ENCODE measurements at places on chromosomes 3 and 15.

GRCh38 chr15:68730471-68730919, 90.2 kb downstream of the ANP32A start:
- DNase-seq: peak; percentile 61

- no peak for DNase-seq
Observed at GRCh38 chr15:57529748-57530147, 62.0 kb upstream of the MYZAP start.

DNA sequence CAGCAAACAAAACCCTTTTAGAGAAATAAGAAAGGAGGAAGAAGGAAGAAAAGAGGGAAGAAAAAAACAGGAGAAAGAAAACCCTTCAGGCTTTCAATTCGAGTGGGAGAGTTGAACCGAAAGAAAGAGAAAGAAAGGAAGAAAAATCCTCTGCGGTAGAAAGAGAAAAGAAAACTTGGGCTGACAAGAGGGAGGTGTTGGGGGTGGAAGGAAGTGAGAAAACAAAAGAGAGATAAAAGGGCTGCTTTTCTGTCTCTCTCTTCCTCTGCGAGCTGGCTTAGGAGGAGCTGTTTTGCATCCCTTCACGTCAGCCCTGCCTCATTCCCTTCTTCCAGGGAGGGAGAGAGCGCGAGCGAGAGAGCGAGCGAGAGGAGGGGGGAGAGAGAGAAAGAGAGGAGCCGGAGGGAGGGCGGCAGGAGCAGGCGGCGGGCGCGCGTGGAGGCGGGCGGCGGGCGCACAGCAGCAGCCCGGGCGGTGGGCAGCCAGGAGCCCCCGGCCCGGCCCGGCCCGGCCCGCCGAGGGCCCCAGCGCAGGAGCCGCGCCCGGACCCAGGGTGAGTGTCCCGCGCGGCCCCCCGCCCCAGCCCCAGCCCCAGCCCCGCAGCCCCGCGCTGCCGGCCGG, at the start of gene ZNF710:
Gene ZNF710, plus strand, starts transcription at position 263 of the 621 bp plus-strand sequence. CDS start 65,814 bp downstream, outside the sequence.
- peak; percentile 72 for DNase-seq

DNA sequence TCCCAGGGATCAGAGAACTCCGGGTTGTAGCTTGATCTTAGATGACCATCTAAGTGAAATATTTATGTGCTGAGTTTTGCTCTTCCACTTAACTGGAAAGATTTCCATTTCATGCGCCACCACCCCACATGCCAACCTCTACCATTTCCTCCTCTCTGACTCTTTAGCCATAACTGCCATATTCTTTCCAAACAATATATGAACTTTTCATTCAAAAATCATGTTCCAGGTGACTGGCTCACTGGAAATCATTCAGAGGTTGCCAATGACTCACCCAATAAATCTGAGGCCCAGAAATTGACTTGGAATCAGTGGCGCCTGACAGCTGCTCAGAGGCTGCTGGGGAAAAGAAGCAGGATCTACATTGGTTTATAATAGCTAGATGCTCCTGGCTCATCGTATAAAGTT, 31.6 kb upstream of the FAM174B start:
- no peak for DNase-seq

- DNase-seq: no peak
Observed at GRCh38 chr15:69320977-69321554, 22.4 kb downstream of the PAQR5 start.

GRCh38 chr15:92421976-92422375, 28.3 kb downstream of the ST8SIA2 start:
- no peak for DNase-seq

DNA sequence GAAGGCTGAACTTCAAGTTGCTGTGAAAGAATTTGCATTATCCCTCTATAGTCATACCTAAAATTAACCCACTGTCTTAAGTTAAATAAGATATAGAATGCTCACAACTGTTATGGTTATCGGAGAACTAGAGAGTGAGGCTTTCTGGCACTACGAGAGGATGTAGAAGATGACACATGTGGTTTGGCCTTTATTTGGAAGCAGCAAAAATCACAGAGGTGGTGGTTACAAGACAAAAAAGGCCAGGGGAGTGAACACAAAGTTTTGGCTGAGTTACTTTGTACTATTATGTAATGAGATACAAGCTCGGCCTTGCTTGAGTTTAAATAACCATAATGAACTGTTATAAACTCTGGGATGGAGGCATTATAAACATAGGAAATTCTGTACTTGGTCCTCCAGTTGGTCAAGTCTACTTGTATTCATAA, 78.3 kb upstream of the ICE2 start:
- no peak for DNase-seq

DNA sequence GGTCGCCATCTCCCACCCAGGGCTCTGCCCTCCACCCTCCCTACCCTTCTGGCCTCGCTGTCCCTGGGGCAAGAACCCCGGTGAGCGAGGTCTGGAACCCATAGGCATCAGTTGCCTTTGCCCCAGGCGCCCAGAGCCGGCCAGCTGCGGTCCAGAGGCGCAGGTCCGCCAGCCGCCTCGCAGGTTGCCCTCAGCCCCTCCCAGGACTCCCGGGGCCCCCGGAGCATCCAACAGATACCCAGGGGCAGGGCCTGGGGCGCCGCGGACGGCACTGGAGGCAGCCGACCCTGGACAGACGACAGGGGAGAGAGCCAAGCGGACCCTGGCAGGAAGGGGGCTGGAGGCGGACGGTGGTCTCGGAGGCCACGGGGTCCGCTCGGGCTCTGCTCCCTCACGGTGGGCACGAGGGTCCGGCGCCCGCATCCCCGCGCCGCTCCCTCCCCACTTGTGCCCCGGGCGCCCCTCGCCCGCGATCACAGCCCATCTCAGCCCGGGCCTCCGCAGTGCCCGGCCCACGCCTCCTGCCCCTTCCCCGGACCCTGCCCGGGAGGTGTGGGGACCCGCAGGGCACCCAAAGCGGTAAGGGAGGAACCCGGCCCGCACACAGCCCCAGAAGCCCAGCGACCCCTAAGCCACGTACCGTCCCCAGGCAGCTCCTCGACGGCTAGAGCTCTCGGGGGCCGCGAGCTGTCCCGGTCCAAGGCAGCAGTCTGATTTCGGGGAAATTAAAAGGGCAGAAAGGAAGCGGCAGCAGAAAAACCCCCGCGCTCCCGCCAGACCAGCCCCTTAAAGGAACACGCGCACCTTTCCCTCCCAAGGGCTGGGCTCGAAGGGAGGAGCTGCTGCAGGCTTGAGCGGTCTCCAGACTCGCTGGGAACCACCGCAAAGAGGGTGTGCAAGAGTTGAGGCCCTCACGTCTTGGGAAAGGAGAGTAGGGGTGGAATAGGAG, at the start of gene HAPLN3:
Gene HAPLN3, minus strand, starts transcription at position 726 of the 949 bp plus-strand sequence. CDS start 8,246 bp downstream, outside the sequence.
- peak; percentile 65 for DNase-seq

DNA sequence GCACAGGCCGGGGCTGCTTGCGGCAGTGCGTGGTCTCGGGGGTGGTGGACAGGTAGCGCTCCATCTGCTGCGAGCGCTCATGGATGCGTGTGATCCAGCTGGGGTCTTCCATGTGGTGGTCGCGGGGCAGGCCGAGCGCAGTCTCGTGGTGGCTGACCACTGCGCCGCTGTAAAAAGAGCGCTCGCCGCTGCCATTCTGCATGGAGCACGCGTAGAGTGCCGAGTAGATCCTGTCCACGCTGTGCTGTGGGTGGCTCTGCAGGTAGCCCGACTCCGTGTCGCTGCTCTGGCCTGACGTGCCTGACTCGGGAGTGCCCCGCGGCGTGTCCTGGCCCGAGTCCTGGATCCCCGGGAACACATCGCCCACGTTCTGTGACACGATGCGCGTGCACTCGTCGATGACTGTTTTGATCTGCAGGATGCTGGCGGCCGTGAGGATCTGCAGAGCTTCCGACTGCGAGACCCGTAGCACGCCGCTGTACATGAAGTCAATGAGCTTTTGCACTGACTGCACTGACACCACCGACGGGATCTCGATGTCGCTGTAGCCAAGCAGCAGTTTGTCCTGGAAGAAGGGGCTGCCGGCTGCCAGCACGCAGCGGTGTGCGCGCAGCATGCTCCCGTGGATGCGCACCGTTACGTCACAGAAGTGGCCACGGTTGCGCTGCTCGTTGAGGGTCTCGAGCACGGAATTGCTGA, 57.4 kb downstream of the TIGIT start:
- no peak for DNase-seq

- DNase-seq: no peak
Observed at GRCh38 chr15:72732516-72732915, 46.5 kb downstream of the BBS4 start.

DNA sequence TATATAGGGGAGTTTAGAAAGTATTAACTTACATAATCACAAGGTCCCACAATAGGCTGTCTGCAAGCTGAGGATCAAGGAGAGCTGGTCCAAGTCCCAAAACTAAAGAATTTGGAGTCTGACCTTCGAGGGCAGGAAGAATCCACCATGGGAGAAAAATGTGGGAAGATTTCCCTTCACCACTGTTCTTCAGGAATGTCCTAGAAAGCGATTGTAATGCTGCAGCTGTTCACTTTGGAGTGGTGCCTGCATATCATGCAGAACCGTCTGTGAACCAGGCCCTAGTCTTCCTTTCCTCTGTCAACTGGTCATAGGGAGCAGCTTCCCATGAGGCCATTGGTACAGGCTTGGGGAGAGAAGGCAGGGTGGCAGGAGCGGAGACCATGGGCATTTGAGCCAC, 497.9 kb upstream of the ARPP21 start:
- DNase-seq: no peak

DNA sequence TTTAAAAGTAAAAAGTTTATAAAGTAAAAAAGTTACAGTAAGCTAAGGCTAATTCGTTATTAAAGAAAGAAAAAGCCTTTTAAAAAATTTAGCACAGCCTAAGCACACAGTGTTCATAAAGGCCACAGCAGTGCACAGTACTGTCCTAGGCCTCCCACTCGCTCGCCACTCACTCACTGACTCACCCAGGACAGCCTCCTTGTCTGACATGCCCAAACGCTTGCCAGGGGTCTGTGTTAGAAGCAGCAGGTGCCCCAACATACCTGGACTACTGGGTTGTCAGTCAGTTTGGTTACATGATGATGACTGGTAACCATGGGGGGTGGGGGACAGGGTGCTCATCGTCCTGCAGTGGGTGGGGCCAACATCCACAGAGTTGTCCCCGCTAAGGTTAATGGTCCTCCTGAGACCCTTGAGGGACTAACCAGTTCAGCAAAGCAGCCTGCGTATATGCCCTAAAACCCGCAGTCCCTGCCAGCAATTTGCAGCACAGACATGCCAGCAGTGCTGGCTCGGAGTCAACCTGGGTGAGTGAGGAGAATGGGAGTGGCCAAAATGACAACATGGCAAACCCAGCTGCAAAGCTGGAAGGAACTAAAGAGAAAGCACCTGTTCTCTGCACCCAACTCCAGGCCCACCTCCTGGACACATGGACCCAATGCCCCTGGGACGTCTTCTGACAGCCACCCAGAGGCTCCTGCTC, 49.2 kb downstream of the CYFIP1 start:
- DNase-seq: peak; percentile 9

All from EH (cell line).